ENCODE measurements at places on chromosomes 12 and 14.

- no peak for DNase-seq
Measured at GRCh38 chr12:95538006-95538405, 13.3 kb downstream of the USP44 start.

GRCh38 chr12:101594700-101595099 is at the start of gene MYBPC1:
TSS of gene MYBPC1 (plus strand) at chr12:101594971. CDS start at chr12:101595071, 100 bp downstream.
- no peak for DNase-seq

GRCh38 chr12:46468160-46468559 is 95.6 kb upstream of the SLC38A2 start:
- no peak for DNase-seq

DNA sequence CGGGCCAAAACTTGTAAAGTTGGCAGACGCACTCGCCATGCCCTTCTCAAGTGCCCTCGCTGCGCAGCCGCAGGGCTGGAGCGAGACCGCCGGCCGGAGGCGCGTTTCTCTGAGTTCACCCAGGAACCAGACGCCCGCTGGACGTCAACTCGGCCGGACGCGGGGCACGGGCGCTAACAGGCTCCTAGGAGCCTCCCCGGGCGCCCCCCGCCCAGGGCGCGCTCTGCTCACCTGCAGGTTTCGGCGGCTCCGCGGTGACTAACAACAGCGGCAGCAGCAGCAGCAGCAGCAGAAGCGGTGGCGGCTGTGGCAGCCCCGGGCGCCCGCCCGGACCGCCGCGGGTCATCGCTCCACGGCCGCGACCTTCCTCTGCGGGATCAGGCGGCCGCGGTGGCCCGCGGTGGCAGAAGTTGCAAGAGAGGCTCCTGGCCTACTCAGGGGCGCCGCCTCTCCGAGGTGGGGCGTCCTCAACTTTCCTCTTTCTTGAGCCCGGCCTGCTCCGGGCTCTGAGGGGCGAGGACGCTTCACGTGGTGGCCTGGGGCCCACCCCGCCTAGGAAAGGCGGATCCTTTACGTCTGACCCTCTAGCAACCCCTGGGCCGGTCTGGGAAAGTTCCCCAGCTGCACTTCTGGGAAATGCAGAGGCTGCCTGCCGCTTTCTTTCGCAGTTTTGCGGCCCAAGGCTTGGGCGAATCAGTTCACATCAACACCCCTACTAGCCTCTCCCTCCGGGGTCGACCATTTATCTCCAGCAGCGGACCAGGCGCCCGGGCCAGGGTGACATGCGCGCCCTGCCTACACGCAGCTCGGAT is at the start of gene PLBD1:
TSS of gene PLBD1 (minus strand) at position 533 of the 812 bp plus-strand sequence. CDS start at position 346, 187 bp downstream.
- DNase-seq = no peak

GRCh38 chr12:52123487-52124186 is 44.1 kb downstream of the SMIM41 start:
- DNase-seq = no peak

DNA sequence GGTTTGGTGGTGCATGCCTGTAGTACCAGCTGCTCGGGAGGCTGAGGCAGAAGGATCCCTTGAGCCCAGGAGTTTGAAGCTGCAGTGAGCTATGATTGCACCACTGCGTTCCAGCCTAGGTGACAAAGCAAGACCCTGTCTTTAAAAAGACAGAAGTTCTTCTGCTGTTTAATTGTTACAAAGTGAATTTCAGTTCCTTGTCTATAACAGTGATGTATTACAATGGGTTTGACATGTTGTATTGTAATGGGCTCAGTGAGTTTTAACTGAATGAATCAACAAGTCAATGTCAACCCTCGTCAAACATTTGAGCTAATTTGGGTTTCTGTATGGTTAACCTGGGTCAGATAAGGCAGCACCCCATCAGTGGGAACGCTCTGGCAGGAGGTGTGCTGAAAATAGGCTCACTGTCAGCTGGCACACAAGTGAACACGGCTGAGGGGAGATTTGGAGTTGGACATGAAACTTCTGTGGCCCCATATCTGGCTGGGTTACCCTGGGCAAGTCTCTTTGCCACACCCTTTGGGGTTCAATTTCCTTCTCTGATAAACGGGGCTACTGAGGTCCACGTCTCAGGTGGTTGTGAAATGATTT is 14.0 kb upstream of the TRPV4 start:
- DNase-seq = no peak

- no peak for DNase-seq
Measured at GRCh38 chr14:63394841-63395240, 76.1 kb upstream of the GPHB5 start.

GRCh38 chr14:59419303-59419702 is 45.9 kb downstream of the GPR135 start:
- no peak for DNase-seq

All from T follicular helper cell (primary cell).